ENCODE measurements at places on chromosomes 5 and 9.

- DNase-seq, result no peak
Measured at GRCh38 chr5:131277875-131278740, 14.3 kb downstream of the CDC42SE2 start.

DNA sequence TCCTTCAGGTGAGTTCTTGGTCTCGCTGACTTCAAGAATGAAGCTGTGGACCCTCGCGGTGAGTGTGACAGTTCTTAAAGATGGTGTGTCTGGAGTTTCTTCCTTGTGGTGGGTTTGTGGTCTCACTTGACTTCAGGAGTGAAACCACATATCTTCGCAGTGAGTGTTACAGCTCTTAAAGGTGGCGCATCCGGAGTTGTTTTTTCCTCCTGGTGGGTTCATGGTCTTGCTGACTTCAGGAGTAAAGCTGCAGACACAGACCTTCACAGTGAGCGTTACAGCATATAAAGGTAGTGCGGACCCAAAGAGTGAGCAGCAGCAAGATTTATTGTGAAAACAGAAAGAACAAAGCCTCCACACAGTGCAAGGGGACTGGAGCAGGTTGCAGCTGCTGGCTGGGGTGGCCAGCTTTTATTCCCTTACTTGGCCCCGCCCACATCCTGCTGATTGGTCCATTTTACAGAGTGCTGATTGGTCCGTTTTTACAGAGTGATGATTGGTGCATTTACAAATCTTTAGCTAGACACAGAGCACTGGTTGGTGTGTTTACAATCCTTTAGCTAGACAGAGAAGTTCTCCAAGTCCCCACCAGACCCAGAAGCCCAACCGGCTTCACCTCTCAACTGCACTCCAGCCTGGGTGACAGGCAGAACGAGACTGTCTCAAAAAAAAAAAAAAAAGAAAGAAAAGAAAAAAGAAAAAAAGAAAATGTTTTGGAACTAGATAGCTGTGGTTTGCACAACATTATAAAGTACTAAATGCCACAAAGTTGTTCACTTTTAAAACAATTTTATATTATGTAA lies 9.1 kb upstream of the ERMP1 start:
- peak; percentile 18 for DNase-seq

- DNase-seq, result no peak
Measured at GRCh38 chr5:144284036-144284435, 113.4 kb downstream of the KCTD16 start.

DNA sequence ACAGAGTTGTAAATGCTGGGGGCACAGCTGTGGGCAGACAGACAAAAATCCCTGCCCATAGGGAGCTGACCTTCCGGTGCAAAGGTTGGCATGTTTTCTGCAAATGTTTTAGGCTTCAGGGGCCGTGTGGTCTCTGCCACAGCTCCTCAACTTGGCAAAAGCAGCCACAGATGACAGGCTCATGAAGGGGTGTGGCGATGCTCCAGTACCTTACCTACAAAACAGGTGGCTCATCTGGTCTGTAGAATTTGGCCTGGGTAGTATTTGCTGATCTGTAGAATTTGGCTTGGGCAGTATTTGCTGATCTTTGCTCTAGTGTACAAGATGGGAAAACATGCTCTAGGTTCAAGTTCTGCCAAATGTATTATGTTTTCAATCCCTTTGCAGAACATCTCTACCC lies 283.9 kb downstream of the GADD45G start:
- DNase-seq, result no peak

DNA sequence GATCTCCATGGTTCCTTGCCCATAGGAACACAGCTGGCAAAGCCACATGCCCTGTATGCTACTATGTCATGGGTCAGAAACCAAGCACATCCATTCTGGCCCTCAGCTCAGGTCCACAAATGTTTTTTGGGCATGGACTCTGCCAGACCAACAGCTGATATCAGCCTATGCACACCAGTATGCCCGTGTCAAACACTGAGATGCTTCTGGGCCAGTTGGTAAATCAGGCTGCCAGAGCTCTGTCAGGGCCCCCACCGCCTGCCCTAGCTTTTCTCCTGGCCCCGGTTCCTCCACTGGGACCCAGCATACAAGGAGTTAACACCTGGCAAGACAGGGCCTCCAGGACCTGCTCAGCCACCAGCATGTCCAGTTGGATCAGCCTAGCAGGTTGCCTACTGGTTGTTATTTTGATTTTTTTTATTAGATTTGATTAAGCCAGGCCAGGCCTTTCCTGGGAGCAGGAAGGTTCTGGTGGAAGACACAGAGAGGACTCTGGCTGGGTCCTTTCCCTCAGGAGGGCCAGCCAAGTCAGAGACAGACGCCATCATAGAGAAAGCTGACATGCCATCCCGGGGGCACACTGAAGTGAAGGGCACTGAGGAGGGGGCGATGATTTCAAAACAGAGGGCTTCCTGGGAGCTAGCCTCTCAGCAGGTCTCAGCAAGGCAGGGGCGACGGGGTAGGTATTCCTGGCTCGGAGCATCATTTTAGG lies 65.8 kb downstream of the TSTD2 start:
- no peak for DNase-seq

GRCh38 chr9:21803649-21804048 lies 1.2 kb downstream of the MTAP start:
- DNase-seq, result no peak

- DNase-seq, result no peak
Measured at GRCh38 chr5:142548739-142549275, 137.1 kb downstream of the FGF1 start.

DNA sequence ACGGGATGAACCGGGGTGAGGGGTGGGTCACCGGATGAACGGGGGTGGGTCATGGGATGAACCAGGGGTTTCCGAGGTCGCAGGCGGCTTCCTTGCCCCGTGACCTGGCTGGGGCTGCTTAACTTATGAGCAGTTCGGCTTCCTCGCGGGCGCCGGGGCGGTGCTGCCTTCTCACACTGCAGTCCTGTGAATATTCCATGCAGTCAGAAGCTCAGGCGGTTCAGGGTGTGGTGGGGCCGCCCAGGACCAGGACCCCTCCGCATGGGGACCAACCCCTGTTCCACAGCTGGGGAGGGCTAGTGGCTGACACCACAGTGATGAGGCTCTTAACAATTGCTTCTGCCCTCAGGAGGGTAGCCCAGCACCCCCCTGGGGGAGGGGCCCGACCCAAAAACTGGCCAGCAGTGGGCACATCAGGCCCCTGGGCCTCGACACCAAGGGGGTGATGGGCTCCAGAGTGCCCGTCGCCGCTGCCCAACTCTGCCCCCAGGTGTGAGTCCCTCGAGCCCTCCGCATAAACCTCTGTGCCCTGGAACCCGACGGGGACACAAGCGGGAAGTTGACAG lies 30.9 kb upstream of the SLC9A3 start:
- no peak for DNase-seq

DNA sequence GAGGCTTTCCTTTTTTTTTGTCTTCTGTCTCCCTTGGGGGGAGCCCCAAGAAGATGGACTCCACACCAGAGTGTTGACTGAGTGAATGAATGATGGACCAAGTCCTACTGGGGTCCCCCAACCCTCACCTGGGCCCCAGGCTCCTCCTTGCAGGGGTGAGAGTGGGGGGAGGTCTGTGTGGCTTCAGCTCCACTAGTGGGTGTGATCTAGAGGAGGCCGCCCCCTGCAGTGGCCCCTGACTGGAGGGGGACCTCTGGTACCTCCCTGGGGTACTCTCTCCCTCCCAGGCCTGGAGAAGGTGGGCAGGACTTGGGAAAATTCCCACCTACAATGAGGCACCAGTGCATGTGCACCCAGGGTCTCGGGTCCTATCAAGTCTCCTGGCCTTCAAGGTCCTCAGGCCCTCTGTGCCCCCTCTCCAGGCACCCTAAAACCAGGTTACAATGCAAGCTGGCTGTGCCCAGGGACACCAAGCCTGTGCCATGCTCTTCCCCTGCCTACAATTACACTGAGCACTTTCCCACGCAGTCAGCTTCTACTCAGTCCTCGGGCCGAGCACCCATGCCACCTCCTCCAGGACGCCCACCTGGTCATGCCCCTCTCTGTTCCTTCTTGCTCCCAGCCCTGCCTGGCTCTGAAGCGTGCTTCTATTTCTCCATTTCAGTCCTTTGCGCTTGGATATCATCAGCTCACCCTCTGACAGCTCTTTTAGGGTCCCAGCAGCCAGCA lies 117.2 kb upstream of the PHYKPL start:
- no peak for DNase-seq

DNA sequence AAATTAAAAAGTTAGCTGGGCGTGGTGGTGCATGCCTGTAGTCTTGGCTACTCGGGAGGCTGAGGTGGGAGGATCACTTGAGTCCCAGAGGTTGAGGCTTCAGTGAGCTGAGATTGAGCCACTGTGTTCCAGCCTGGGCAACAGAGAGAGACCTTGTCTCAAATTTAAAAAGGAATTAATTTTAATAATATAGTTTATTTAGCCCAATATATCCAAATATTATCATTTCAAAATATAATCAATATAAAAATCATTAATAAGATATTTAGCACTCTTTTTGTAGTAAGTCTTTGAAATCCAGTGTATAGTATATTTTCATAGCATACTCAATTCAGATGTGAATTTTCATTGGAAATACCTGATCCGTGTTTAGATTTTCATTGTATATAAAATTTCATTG lies 43.2 kb upstream of the ORM1 start:
- DNase-seq, result no peak

GRCh38 chr5:123951582-123951977 lies 439.6 kb downstream of the CSNK1G3 start:
- DNase-seq, result no peak

GRCh38 chr9:129762985-129763926 lies 10.4 kb upstream of the PTGES start:
- no peak for DNase-seq

GRCh38 chr9:109455391-109455790 lies 42.7 kb downstream of the PTPN3 start:
- no peak for DNase-seq

DNA sequence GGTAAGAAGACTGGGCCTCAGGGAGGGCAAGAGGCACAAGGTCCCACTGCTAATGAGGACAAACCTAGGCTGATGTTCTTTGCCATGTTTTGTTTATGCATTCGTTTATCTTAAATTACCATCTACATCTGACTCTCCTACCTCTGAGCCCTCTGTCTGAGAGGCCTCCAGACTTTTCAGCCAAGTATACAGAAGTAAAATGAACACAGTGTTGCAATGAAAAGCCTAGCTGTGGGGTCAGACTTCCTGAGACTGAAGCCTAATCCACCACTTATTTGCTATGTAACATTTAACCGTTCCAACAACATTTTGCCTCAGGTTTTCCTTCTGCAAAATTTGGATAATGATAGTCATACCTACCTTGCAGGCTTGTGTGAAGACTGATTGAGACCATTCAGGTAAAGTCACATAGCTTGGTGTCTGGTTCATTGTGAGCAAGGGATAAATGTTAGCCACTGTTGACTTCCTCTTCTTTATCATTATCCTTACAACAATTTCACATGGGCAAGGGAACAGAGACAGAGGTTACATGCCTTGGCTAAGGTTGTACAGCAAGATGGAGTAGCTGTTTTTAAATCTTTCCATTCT lies 374.9 kb upstream of the CLINT1 start:
- DNase-seq, result no peak

DNA sequence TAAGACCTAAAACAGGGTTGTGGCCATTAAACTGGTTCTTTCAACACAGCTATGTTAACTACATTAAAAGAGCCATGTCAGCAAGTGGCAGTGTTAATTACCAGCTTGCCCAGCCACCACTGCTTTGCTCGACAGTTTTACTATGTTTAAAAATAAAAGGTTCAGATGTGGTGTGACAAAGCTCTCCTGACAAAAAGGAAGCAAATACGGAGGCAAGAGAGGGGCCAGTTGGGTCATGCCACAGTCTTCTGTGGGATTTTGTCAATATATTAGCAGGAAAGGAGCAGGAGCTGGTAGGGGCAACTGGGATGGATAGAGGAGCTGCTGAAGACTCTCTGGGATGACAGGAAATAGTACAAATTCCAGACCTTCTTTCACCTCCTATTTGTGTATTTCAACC lies 113.5 kb upstream of the PCA3 start:
- no peak for DNase-seq

Data from activated CD8-positive, alpha-beta memory T cell treated with anti-CD3 and anti-CD28 coated beads for 1 hour (primary cell).